ENCODE measurements at places on chromosomes 2 and 18.

DNA sequence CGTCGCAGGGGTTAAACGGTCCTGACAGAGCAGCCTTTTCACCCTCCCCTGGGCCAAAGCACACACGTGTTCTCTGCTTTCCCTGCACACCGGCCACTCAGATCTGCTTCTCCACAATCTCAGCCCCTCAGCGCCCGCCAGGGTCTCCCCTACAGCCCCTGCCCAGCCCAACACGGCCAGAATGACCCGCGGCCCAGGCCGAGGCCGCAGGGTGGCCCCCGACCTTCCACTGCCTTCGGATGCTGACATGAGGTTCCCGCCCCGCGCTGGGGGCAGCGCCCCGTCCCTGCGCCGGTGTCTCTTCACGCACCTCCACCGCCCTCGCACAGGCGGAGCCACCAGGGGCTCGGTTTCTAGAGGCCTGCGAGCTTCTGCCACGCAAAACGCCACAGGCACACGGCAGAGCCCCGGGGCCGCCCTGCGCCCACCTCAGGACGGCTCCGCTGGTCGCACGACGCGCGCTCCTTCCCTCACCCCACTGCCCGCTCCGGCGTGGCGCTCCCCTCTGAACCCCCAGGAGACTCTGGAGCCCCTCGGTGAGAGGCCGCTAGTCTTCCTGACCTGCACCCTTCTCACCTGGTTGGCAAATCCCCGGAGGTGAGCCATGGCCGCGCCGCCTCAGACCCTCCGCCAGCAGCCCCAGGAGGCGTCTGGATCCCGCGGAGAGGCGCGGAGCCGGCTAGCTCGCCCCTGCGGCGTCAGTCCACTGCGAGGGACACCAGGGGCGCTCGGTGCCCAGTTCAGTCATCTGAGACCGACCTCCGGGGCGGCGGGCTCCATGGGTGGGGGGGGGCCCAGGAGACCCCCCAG lies 749 bp downstream of the STK25 start:
- DNase-seq: peak; percentile 49

GRCh38 chr2:47039489-47039870 lies 115.6 kb downstream of the STPG4 start:
- DNase-seq: no peak

DNA sequence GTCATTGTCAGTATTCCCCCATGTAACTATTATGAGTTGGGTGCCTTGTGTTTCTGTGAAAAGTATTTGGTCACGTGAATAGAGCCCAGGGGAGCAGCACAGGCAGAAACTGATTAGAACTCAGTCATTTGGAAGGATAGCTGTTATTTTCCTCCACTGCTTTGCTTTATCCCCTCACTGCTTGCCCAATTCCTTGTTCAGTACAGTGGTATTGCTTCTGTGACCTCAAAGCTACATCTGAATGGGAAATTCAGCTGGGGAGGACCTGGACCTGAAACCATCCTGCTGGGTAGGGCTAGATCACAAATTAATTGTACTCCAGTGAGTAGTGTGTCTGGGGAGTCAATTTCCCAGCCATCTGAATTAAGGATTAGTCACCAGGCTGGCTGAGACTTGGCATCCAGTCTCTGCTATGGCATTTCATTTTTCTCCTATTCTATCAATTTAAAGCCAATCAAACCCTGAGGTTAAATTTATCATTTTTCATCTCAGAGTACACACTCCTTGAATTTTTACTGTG lies 1231.6 kb upstream of the GYPC start:
- no peak for DNase-seq

GRCh38 chr2:80102026-80102425 lies 202.5 kb downstream of the LRRTM1 start:
- no peak for DNase-seq

GRCh38 chr2:176085861-176086771 lies 2.4 kb upstream of the EVX2 start:
- DNase-seq: peak; percentile 43

DNA sequence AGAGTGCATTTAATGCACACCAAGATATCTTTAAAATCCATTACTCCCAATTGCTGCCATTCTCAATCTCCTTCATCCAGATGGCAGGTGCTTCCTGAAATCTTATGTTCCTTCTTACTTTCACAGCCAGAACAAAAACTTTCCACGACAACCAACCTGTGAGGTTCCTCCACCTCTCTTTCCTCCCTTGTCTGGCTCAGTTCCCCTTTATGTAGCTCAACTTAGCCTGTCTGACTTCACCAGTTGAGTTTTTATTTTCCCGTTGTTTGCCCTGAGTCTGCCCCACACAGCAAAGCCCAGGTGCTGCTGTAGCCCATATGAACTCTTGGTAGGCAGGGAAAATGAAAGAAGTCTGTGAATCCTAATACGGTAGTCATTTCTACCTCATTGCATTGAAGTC lies 112.5 kb downstream of the MREG start:
- no peak for DNase-seq

DNA sequence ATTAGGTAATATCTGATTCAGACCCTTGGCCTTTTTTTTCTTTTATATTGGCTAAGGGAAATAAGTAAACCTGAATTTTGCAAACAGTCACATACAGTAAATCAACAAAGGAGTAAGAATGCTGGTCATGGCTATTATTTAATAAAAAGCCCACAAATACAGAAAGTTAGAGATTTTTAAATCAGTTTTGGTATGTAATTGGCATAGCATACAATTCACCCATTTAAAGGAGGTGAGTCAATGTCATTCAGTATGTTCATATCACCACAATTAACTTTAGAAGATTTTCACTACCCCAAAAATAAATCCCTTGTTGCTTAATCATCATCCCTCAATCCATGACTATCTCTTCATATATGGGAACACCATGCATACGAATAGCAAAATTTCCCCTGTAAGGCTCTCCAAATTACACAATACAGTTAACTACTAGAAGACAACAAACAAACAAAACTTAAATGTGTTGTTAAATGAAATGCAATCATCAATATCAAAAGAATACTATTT lies 45.9 kb upstream of the NYAP2 start:
- no peak for DNase-seq

DNA sequence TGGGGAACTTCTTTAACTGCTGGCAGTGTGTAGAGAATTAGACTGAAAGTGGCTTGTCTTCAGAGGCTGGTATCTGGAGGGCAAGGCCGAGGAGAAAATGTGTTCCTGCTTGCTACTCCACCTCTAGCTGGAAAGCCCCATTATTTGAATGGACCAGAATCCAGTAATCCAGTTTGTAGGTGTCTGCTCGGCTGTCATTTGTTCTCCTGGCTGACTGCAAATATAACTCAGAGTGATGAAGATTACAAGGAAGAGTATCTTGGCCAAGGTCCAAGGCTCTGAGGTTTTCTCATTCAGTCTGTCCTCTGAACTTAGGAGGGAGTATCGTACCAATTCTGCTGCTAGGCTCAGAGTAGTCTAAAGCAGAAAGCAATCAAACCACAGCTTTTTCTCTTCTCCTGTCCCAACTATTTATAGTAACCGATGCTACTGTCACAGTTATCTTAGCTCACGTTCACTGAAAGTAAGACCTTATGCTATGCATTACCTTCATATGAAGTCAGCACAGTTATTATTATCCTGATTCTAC lies 228.6 kb downstream of the SETBP1 start:
- DNase-seq: no peak

- no peak for DNase-seq
Observed at GRCh38 chr2:11738589-11739436, 7.6 kb upstream of the LPIN1 start.

DNA sequence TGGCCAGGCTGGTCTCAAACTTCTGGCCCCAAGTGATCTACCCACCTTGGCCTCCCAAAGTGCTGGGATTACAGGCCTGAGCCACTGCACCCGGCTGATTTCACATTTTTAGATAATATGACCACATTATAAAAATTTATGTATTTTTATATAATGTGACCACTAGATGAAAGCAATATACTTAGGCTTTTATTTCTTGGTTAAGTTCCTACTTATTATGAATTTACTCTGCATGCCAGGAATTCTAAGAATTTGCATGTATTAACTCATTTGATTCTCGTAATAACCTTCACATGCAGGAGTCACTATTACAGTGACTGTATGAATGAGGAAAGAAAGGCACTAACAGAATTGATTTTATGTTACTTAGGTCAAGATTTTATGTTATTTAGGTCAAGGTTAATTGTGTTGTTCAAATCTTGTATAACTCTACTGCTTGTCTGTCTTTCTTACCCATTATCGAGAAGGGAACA lies 25.6 kb upstream of the CASP8 start:
- DNase-seq: no peak

DNA sequence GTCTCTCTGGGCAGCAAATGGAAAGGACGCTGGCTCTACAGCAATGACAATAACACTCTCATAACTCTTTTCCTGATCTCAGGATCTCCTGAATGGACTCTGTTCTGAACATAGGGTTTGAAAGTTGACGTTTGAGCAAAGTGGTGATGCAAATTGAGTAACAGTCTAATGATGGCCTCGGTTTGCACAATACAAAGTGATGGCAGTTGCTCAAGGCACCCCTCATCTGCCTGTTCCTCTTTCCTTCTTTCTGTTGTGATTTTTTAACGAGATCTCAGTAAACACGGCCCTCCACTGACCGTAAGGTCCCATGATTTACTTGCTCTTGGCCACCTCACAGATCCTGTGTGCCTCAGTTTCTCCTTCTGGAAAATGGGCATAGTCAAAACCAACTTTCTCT lies 303.6 kb downstream of the SLC8A1 start:
- no peak for DNase-seq

DNA sequence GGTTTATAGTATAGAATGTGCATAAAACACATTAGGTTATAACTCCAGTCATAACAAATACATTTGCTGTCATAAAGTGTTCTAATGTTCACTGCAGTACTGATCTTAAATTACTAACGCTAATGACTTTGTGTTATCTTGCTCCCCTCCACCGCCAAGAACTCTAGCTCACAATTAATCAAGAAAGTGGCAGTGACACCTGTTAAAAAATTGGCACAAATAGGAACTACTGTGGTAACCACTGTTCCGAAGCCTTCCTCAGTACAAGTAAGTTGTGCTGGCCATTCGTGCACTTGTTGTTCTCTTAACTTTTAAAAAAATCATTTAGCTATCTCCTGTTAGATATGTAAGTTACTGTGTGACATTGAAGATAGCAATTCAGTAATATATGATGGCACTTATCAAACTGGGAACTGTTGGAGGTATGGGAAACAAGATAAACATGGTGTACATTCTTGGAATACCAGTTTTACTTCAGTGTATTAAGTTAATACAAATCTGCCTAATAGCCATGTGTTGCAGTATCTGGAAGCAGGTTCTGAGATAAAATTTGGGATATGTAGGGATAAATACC lies 41.2 kb downstream of the TAF4B start:
- DNase-seq: no peak

GRCh38 chr2:156907806-156908205 lies 349.7 kb upstream of the GALNT5 start:
- DNase-seq: no peak

- no peak for DNase-seq
Observed at GRCh38 chr2:228653884-228654283, 472.4 kb upstream of the SPHKAP start.

GRCh38 chr2:172811027-172811426 lies 75.4 kb downstream of the RAPGEF4 start:
- no peak for DNase-seq

GRCh38 chr18:32112826-32113225 lies 21.2 kb downstream of the RNF138 start:
- no peak for DNase-seq

DNA sequence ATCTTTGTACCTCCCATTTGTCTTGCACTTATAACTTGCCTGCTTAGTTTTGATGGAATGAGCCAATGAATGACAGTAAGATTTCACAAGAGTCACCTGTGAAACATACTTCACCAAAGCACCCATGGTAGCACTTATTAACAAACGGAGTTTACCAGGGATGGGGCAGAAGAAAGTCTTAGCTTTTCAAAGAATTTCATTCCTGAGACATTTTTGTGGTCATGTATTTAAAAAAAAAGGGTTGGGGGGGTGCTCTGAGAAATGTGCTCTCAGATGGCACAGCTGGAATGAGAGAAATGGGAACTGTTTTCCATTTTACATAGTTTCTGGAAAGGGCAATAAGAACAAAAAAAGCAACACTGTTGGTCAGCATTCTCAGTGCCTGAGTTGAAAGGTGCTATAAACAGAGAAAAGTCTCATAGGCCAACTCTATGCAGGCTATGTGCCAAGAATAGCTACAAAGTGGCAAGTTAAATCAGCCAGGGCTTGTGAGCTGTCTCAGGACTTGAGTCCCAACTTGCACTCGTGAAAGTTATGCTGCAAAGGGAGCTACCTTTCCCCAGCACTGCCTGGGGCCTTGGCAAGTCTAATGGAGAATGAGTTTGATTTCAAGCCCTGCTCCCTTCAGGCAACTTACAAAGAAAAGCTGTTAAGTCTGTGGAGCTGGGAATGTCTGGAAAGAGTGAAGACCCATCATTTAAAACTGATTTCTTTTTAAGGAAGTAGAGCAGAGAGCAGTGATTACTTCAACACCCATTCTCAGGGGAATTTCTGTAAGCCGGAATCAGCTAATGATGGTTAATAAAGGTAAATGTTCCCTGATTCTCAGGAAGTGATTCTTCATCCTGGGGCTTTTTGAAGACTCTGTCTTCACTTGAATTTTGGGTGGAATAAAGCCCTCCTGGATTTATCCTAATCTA lies 170.6 kb downstream of the SLC8A1 start:
- no peak for DNase-seq

GRCh38 chr2:118650327-118650726 lies 197.1 kb downstream of the EN1 start:
- no peak for DNase-seq

GRCh38 chr2:27217173-27218121 lies at the start of gene CAD:
Gene CAD, plus strand, starts transcription at chr2:27217369. Its CDS starts 183 bp downstream, at chr2:27217552.
- DNase-seq: peak; percentile 53

- DNase-seq: no peak
Observed at GRCh38 chr18:65257149-65257548, 493.7 kb upstream of the CDH7 start.
